Aorta (tissue), 5 donors: ENCODE measurements at places on chromosomes 2 and 18. TPM values are rescaled to one million over a fixed set of nuclear protein-coding genes. Genes with fewer than 3 reads are reported as not detected.

GRCh38 chr2:27189989-27190388 is 21.9 kb upstream of the ATRAID start:
- DNase-seq = no peak

GRCh38 chr2:5834501-5834900 is 142.3 kb downstream of the SOX11 start:
- DNase-seq = no peak

PREPL gene
- 32.4 TPM for polyA plus RNA-seq

- no peak for DNase-seq
Measured at GRCh38 chr2:11320698-11321492, 23.5 kb downstream of the ROCK2 start.
